CD4-positive, alpha-beta memory T cell (primary cell): ENCODE measurements at places on chromosomes 12 and 14.

DNA sequence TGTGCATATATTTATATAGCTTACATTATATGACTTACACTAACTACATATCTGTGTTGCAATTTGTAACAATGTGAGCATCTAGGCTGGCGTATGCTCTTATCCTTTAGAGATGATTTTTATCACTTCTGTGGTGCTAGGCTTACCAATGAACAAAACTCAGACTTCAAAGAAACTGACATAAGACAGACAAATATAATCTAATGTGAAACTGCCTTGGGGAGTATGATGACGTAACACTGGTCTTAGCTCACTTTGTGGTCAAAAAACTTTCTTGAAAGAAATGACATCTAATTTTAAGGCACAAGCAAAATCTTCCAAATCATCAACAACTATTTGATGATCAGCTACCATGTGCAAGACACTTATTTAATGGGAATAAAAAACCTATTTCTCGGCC is 50.0 kb downstream of the SOX5 start:
- DNase-seq: no peak

- DNase-seq: no peak
Measured at GRCh38 chr12:69189378-69189978, 49.9 kb upstream of the CPSF6 start.

DNA sequence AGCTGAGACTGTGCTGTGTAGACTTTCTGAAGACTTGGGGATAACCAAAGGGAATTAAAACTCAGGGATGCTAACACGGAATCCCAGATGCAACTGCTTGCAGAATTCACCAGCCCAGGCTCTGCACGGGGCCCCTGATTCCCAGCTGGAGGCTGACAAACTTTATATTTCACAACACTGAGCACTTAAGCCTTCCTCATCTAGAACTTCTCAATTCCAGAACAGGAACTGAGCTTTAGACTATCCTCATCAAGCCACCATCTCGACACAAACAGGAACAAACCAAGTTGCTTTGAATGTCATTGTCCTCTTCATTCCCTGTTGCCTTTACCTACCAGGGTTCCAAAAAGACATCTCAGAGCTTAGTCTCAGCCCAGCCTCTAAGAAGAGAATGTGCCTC is 22.2 kb downstream of the CCDC63 start:
- no peak for DNase-seq

- no peak for DNase-seq
Measured at GRCh38 chr14:95253039-95253630, 66.6 kb downstream of the CLMN start.

DNA sequence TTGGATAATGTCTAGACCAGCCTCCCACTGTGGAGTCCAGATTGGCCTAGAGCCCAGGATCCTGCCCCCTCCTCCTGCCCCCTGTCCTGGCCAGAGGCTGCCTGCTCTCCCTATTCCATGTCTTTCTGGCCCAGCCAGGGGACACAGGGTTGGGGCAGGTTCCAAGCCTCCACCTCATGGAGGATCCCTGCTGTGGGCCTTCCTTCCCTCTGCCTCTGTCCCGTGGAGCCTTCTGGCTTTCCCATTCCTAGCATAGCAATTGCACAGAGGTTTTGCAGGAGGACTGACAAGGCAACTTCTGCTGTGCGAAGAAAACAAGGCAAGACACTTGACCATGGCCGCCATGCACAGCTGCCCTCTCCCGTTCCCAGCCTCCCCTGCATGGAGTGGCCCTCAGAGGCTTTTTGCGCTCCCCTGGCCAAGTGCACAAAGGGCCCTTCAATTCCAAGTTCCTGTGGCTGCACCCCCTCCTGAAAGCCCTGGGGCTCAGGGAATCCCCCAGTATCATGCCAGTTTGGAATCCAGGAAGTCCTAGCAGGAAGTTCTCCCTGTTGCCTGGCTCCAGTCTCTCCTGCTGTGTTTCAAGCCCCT is 42.1 kb downstream of the KRT80 start:
- DNase-seq: no peak
